Prostate gland (tissue), 2 donors: ENCODE measurements at places on chromosomes 2 and 18. TPM values are rescaled to one million over a fixed set of nuclear protein-coding genes. Genes with fewer than 3 reads are reported as not detected.

Gene FBXO41
- total RNA-seq = 4.2 TPM

Gene LRRC30
- not detected for total RNA-seq

Gene SH3RF3
- total RNA-seq = 1.4 TPM

Gene CNGA3
- 1.1 TPM for total RNA-seq

Gene CASP10
- 9.8 TPM for total RNA-seq

Gene REG3G
- total RNA-seq = not detected

Gene BCL11A
- total RNA-seq = 14.6 TPM

DNA sequence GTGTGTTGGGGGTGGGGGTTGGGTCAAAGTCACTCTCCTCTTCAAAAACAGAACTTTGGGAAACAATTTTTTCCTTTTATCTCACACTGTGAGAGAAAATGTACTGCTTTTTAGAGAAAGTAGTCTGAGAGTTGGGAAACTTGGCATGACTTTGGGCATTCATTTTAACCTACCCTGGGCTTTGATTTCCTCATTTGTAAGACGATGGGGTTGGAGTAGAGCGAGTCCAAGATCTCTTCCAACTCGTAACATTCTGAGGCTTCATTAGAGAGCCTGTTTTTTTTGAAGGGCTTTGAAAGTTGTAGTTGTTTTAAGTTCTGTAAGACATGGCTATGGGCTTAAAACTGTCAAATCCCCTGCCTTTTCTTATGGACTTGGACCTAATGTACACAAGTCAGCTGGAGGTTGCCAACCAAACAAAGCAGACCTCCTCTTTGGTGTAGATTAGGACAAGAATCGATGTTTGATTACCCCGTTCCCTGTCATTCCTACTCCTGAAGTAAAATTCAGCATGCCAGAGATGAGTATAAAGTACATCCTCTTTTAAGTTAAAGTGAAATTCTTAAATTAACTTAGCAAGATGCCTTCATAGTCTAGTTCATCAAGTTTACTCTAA is 8.4 kb downstream of the PHLPP1 start:
- H3K36me3 ChIP-seq = no peaks in the 10 kb centered on the region
- H3K27me3 ChIP-seq = no peaks in the 10 kb centered on the region
- no peaks in the 10 kb centered on the region for H3K4me1 ChIP-seq
- DNase-seq = no peak
- H3K4me3 ChIP-seq = no peak overlapping the region

GRCh38 chr2:86368161-86368824 is 30.9 kb upstream of the REEP1 start:
- no peak for DNase-seq
- no peaks in the 10 kb centered on the region for H3K36me3 ChIP-seq
- H3K27ac ChIP-seq = no peak overlapping the region
- H3K4me3 ChIP-seq = no peak overlapping the region
- no peaks in the 10 kb centered on the region for H3K27me3 ChIP-seq

GRCh38 chr2:120904830-120905234 is 169.2 kb downstream of the GLI2 start:
- H3K4me3 ChIP-seq = no peak overlapping the region
- H3K36me3 ChIP-seq = no peaks in the 10 kb centered on the region
- DNase-seq = no peak
- H3K27me3 ChIP-seq = no peaks in the 10 kb centered on the region
- H3K27ac ChIP-seq = no peak overlapping the region
- no peaks in the 10 kb centered on the region for H3K4me1 ChIP-seq

- no peaks in the 10 kb centered on the region for H3K36me3 ChIP-seq
- no peaks in the 10 kb centered on the region for H3K27me3 ChIP-seq
- no peak overlapping the region for H3K4me3 ChIP-seq
- DNase-seq = no peak
- no peak overlapping the region for H3K27ac ChIP-seq
- no peaks in the 10 kb centered on the region for H3K4me1 ChIP-seq
Measured at GRCh38 chr2:17625446-17625845, 85.0 kb downstream of the VSNL1 start.

GRCh38 chr18:35122586-35123224 is 81.5 kb downstream of the MAPRE2 start:
- H3K27me3 ChIP-seq = no peaks in the 10 kb centered on the region
- H3K27ac ChIP-seq = no peak overlapping the region
- no peak overlapping the region for H3K4me3 ChIP-seq
- H3K36me3 ChIP-seq = no peaks in the 10 kb centered on the region
- no peak for DNase-seq

DNA sequence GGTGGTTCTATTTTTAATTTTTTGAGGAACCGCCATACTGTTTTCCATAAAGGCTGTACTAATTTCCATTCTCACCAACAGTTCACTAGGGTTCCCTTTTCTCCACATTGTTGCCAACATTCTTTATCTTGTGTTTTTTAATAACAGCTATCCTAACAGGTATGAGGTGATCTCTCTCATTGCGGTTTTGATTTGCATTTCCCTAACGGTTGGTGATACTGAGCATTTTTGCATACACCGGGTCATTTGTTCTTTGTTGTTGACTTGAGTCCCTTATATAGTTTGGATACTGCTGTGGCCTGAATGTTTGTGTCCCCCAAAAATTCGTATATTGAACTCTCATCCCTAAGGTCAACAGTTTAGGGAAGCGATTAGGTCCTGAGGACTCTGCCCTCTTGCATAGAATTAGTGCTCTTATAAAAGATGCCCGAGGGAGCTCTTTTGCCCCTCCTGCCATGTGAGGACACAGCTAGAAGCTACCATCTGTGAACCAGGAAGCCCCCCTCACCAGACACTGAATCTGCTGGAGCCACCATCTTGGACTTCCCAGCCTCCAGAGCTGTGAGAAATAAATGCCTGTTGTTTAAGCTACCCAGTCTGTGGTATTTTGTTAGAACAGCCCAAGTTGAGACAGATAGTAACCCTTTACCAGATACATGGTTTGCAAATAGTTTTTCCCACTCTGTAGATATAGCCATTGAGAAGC is 4.7 kb downstream of the IMP4 start:
- DNase-seq = no peak
- no peaks in the 10 kb centered on the region for H3K27me3 ChIP-seq
- H3K4me1 ChIP-seq = no peaks in the 10 kb centered on the region

DNA sequence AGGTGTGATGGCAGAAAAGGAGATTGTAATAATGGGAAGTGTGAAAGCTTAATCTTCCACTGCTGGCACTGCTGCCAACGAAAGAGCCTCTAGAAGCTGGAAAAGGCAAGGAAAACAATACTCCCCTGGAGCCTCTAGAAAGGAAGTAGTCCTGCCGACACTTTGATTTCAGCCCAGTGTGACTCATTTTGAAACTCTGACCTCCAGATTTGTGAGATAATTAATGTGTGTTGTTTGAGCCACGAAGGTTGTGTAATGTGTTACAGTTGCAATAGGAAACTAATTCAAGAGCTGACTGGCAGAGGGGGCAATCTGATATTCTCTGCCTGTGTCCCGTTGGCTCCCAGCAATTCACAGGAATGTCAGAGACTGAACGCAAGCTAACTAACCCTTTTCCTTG is 219.2 kb upstream of the UBE2E3 start:
- DNase-seq = no peak
- H3K27ac ChIP-seq = no peak overlapping the region
- H3K4me1 ChIP-seq = no peaks in the 10 kb centered on the region
- H3K36me3 ChIP-seq = no peaks in the 10 kb centered on the region

GRCh38 chr2:136189221-136189782 is 71.4 kb upstream of the CXCR4 start:
- H3K27ac ChIP-seq = no peak overlapping the region
- H3K36me3 ChIP-seq = no peaks in the 10 kb centered on the region
- no peaks in the 10 kb centered on the region for H3K4me1 ChIP-seq
- no peak for DNase-seq
- H3K4me3 ChIP-seq = no peak overlapping the region

GRCh38 chr2:170408461-170409163 is 230.7 kb downstream of the MYO3B start:
- H3K36me3 ChIP-seq = no peaks in the 10 kb centered on the region
- no peaks in the 10 kb centered on the region for H3K27me3 ChIP-seq
- no peak overlapping the region for H3K27ac ChIP-seq
- H3K4me1 ChIP-seq = no peaks in the 10 kb centered on the region
